ENCODE measurements at places on chromosomes 2 and 18.
A peak's percentile ranks its signal among the peaks of the same experiment; 100 is the strongest.

DNA sequence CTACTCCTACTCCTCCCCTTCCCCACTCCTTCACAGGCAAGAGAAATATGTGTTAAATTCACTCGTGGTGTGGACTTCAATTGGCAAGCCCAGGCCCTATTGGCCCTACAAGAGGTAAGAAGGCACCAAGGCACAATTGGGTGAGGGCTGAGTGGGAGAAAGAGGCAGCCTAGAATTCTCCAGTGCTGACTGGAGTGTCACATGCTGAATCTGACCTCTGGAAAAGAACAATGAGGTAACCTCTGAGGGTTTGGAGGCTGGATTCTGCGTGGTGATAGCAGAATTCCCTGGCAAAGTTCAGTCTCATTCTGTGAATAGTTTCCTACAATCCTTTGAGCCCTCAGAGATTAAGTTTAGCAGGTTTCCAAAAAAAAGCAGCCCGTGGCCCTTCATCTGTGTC, 6.9 kb downstream of the CENPA start:
- DNase-seq: no peak

DNA sequence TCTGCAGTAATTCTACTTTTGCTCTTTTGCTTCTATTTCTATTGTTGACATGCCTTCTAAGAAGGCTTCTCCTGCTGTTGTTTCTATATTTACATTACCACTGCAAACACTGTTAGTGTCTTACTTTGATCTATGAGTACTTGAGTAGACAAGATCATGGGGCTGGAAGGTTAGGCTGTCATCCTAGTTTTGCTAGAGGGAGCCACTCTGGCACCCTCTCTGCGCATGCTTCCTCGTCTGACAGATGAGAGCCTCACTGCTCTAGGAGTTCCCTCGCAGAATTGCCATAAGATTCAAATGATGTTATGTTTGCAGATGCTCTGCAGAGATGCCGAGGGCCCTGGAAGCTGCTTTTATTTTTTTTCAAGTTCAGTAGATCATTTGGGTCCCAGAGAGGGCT, 185.6 kb downstream of the RNF144A start:
- no peak for DNase-seq

DNA sequence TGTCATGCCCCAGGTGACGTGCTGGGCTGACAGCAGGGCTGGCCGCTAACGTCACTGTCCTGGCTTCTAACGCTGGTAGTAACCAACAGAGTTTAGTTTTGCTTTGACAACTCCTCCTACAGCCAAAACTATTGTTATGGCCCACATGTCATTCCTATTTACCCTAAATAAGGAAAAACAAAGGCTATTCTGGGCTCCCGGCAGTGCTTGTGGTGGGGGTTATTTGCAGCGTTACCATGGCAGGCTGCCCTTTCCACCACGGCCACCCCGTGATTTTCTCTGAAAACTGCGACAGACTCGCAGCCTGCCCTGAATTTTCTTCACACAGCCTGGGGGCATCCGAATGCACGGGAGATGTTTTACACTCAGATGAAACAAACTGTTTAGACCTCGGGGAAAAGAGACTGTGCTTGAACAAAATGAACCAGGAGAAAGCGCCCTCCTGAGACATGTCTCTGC, 115.2 kb downstream of the FAM210A start:
- DNase-seq: peak; percentile 88

- no peak for DNase-seq
Measured at GRCh38 chr18:57961876-57962505, 82.0 kb upstream of the NEDD4L start.

GRCh38 chr2:149908726-149909683, 321.4 kb upstream of the MMADHC start:
- DNase-seq: no peak

DNA sequence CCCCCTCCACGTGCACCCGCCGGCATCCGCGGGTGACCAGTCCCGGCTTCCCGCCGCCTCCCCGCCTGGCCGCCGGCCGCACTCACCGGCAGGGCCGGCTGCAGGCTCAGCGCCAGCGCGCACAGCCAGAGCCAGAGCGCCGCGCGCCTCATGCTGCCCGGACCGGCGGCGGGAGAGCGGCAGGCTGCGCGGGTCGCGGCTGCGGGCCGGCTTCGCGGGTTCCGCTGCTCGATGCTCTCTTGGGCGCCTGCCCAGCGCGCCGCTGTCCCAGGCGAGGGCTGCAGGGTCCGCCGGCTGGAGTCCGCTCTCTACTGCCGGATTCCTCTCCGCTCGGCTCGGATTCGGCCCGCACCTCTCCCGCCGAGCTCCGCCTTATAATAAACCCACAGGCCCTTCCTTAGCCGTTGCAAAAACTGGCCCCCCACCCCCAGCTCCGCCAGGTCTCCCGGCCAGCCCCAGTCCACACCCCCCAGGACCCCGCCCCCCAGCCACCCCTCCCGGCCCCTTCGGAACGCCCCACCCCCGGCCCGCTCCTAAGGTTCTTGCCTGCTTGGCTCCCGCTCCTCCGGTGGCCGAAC, at the start of gene SDC1:
Gene SDC1 (minus strand): TSS at position 415 of the 578 bp plus-strand sequence. CDS start 263 bp downstream, at position 152.
- DNase-seq: peak; percentile 79

GRCh38 chr2:80525152-80525551, 220.6 kb upstream of the LRRTM1 start:
- DNase-seq: no peak

DNA sequence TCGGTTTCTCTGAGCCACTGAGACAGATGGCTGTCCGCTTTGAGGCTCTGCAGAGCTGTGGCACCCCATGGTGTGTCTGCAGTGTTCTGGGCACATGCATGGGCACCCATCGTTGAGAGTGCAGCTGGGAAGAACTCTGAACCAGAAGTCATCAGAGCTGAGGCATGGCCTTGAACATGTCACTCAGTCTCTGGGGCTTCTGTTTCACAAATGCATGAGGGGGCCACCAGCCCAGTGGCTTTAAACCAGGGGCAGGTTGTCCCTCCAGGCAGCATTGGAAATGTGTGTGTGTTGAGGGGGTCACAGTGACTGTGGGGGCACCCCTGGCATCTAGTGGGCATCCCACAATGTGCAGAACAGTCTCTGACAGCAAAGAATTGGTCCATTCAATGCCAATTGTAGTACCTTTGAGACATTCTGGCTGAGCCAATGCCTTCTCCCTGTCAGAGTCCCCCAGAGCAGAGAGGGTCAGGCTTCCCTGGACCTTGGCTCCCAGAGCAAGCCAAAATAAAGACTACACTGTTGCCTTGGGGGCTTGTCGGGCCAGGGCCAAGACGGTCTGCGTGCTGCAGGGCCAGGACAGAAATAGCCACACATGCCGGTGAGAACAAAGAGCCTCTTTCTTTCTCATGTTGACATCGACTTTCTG, 9.3 kb upstream of the PSMD1 start:
- DNase-seq: no peak

- peak; percentile 87 for DNase-seq
Measured at GRCh38 chr2:230711224-230711623, 1.4 kb upstream of the CAB39 start.

DNA sequence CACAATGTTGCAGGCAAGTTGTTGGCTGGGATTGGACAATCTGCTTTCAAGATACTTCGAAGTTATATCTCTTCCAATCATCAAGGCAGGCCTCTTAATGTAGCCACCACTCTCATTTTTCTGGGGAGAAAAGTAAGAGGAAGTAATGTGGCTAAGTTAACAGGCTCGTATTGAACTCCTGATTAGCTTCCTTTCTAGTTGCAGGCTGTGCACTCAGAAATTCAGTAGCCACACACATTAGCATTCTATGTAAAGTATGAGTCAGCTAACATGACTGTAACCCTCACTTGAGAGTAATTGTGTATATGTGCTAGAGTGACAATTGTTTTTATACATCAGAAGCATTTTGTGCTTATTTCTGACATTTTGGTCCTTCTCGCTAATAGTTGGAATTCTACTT, 3.3 kb downstream of the TWSG1 start:
- peak; percentile 13 for DNase-seq

- no peak for DNase-seq
Measured at GRCh38 chr2:222159221-222159620, 139.6 kb downstream of the PAX3 start.

GRCh38 chr2:180319586-180320405, 312.7 kb upstream of the CWC22 start:
- DNase-seq: no peak

DNA sequence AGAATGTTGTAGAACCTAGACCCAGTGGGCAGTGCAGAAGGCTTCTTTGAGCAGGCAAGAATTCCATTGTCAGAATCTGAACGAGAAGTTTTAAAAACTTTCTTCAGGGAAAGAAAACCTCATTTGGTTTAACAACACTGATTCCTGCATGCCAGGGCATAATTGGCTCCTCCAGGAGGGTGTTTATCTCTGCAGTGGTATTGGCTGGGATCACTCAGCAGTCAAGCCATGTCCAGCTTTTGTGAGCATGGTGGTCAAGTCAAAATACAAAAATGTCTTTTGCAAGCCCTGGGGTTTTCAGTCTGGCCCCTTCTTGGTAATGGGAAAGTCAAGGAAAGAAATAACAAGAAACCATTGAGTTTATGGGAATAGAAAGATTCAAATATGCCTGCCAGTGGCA, 28.3 kb downstream of the FHOD3 start:
- DNase-seq: no peak

- no peak for DNase-seq
Measured at GRCh38 chr2:207525296-207525695, 4.5 kb upstream of the CREB1 start.

GRCh38 chr2:112582314-112582746, 2.1 kb upstream of the CHCHD5 start:
- DNase-seq: no peak

GRCh38 chr18:54742659-54743604, 85.3 kb upstream of the RAB27B start:
- DNase-seq: peak; percentile 22

DNA sequence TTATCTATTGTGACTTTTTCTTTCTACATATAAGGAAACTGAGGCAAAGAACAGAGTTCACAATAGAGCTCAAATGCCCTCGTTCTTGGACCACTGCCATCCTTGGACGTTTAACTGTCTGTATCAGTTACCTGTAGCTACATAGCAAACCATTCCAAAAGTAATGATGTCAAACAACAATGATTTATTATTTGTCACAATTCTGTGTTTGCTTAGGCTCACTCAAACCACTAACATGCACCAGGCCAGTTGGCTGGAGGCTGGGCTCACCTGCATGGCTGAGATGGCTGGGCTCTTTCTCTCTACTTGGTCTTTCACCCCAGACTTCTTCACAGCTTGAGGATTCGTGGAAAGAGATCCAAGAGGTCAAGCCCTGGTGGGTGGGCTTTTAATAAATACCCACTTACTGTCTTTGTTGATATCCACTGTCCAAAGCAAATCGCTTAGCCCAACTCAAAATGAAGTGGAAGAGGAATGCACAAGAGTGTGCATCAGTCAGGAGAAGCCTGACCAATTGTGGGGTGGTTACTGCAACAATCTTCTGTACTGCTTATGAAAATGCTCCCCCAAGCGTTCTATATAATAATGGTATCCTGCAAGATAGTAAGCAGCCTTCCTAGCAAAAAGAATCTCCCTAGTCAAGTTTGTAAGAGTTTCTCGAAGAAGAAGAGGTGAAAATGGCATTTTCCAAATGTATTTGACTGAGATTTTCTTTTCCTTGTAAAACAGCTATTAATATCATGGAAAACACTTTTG, 163.5 kb upstream of the NT5C1B start:
- DNase-seq: no peak

DNA sequence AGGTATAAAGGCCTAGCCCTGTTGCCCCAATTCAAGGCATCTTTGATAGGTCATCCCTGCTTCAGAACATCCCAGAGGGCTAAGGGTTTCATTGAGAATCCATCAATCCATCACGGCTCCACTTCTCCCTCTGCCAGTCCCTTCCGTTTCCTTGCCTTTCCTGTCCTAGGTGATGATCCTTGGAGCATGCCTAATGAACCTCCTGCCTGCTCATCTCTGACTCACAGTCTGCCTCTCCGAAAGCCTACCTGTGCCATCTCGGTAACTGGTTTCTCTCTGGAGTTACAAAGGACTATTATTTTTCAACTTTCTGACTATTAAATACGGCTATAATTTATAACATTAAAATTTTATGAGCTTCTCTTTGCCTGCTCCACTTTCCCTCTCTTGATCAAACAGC, 36.7 kb upstream of the OSBPL6 start:
- DNase-seq: no peak

GRCh38 chr2:6181926-6182325, 489.7 kb downstream of the SOX11 start:
- no peak for DNase-seq

GRCh38 chr2:99974275-99974674, 168.1 kb downstream of the AFF3 start:
- DNase-seq: peak; percentile 60

DNA sequence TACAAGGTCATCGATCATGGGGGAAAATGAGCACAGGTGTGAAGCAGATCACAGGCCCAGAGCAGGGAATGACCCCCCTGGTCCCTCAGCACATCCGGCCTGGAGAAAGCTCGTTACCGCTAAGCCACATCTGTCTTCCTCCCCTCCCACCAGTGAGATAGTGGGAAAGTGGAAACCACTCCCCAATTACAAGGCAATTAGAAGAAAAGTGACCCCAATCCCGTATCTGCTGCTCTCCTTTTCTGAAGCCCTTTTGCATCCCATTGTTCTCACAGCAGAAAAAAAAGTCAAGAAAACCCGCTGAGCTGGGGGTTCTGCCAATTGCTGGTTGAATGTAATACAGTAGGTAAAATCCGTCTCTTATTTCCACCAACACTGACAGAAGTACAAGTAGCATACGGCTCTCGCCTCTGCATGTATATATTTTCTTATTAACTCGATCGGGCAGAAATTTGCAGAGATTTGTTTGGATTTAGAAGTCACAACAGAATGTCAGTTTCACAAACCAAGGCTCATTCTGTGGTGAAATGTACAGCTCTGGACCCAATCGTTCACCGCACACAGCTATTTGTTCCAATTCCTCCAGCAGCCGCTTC, 287.0 kb downstream of the TCF4 start:
- DNase-seq: no peak

Measured in trophoblast cell (in vitro differentiated cells and primary cell).